Lung microvascular endothelial cell (primary cell): ENCODE measurements at places on chromosomes 5 and 9.
A peak's percentile ranks its signal among the peaks of the same experiment; 100 is the strongest.

DNA sequence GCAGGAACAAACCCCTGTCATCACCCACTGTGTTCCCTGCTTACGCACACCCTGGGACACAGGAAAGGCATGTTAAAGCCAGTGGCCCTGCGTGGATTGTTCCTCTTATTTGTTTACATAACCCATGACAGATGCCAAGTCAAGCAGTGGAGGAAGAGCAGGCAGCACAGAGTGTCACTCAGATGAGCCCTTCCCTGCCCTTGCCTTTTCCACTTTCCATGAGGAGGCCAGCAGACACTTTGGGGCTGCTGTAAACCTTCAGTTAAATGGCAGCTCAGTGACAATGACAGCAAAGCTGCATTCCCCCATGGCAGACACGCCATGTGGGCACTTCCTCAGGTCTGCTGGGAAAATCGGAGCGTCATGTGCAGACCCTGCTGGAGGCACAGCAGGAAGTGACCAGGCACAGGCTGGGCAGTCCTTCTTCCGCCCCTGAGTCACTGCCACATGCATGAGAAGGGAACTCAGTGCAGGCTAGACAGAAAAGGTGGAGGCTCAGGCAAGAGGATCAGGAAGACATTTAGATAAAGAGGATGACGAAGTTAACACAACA is 216.8 kb upstream of the PIK3R1 start:
- peak; percentile 93 for DNase-seq

- DNase-seq: peak; percentile 43
Observed at GRCh38 chr9:120876842-120877240, at the start of gene PHF19. PHF19 (minus strand) TSS chr9:120877188; CDS start chr9:120874741, 2,447 bp downstream.

DNA sequence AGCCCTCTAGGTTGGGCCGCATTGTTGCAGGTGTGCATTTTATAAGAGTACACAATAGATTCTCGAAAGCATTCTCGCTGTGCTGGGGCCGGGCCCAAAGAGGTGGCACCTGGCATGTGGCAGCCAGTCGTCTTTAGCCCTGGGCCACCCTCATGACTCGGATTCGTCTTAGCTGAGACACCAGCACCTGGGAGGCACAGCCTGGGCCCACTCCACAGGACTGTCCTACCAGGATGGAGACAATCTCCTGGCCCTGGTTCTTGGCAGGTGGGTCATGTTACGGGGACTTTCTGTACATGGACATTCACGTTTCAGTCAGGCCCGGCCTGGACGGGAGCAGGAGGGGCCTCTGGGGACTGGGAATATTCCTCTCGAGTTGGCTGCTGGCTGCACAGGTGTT is 212.5 kb downstream of the FANCC start:
- DNase-seq: no peak

DNA sequence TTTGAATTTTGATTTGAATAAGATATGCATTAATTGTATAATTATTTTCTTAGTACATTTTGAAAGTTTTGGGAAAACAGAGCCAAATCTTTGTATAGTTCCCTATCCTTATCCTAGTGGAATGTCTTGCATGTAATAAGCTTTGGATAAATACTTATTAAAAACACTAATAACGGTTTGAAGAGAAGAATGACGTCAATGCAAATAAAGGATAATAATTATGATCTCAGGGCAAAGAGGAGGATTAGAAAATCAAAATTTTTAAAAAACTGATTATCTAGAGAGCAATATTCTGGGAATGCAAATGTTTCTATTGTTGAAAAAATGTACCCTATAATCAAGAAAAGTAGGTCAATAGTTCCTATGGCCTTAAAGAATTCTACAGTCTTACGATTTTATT is 22.1 kb downstream of the TYRP1 start:
- no peak for DNase-seq

- no peak for DNase-seq
Observed at GRCh38 chr5:38757451-38758245, 88.2 kb upstream of the OSMR start.
